ENCODE measurements at places on chromosomes 12 and 14.

GRCh38 chr12:58268069-58268468 is 326.7 kb downstream of the ATP23 start:
- DNase-seq, result no peak

GRCh38 chr14:31024010-31024480 is 1.4 kb upstream of the AP4S1 start:
- no peak for DNase-seq

GRCh38 chr14:24870949-24871701 is 178.8 kb downstream of the STXBP6 start:
- DNase-seq, result no peak

DNA sequence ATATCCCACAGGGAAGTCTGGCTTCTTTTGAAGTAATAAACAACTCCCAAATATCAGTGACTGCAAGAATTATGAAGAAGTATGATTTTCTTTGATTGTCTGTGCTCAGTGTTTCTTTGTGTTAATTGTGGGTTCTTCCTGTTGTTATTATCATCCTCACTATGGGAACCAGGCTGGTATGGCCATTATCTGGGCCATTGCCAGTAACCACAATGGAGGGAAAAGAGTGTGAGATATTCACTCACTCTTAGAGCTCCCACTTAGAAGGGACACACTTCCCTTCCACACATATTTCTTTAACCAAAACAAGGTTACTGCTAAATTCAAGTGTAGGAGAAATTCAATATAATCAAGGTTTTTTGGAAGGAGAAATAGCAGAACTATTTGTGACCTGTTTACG is 503.7 kb downstream of the SLC6A15 start:
- no peak for DNase-seq

DNA sequence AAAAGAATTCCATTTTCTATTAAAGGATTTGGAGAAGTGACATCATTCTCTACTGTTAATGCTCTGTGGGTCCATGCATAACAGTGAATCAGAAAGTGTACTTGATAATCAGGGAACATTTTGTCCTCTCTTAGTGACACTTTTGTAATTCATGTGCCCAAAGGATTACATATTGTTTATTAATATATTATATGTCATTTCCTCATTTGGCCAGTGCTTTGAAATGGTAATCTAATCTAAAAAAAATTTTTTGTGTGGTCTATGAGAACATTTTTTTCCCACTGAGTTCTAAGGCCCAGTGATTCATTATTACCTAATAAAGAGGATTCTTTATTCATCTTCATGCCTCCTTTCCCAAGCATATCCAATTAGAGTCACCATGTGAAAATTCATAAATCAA is 79.7 kb upstream of the MYF6 start:
- no peak for DNase-seq

GRCh38 chr14:91127924-91128323 is 14.1 kb downstream of the DGLUCY start:
- DNase-seq, result no peak

DNA sequence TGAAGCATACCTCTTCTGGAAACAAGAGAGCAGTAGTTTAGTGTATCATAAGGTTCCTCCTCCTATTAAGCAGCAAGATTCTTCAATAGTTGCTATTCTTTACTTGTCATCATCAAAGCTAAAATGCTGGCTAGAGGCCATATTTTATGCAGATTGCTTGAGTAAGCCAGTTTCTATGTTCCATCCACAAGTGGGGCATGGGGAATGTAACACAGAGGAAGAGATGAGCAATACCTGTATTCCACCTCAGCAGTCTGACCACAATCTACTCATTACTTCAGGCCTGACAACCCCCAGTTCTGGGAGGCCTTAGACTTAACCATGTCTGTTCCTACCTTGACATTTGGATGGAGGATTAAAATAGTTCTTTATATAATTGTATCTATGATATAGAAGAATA is 423.6 kb downstream of the BTG1 start:
- DNase-seq, result no peak

DNA sequence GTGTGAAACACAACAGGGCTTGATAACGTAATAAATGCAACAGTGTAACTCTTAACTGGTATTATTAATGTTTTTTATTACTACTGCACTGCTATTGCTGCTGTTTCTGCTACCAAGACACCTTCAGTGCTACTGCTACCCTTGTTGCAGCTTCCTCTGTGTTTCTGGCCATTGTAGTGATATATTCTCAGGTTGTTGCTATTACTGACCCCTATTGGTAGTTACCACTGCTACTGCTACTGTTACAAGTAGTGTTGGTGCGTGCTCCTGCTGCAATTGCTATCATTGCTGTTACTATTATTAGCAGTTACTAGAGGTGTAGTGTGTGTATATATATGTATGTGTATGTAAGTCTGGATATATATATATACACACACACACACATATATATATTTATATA is 87.2 kb upstream of the PTPRB start:
- no peak for DNase-seq

Measured in Calu3 (cell line).